ENCODE measurements at places on chromosomes 1 and 21. TPM values are rescaled to one million over a fixed set of nuclear protein-coding genes. Genes with fewer than 3 reads are reported as not detected.

KCNC4 gene
- total RNA-seq, result 6.9 TPM

NUDT4B gene
- 0.56 TPM for total RNA-seq

ZNF670 gene
- total RNA-seq, result 5.9 TPM

NR0B2 gene
- total RNA-seq, result not detected

CHRM3 gene
- 0.36 TPM for total RNA-seq

MT1HL1 gene
- not detected for total RNA-seq

SYNC gene
- not detected for total RNA-seq

ARL8A gene
- total RNA-seq, result 23.4 TPM

SETDB1 gene
- 51.1 TPM for total RNA-seq

ITSN1 gene
- total RNA-seq, result 3.6 TPM

DEPDC1 gene
- 15.5 TPM for total RNA-seq

ARHGEF11 gene
- 3.3 TPM for total RNA-seq

FCGR3A gene
- total RNA-seq, result not detected

CAMTA1 gene
- 71.4 TPM for total RNA-seq

TIAM1 gene
- 29.3 TPM for total RNA-seq

LCE2C gene
- not detected for total RNA-seq

FCRL2 gene
- total RNA-seq, result 0.12 TPM

PADI2 gene
- 0.06 TPM for total RNA-seq

L1TD1 gene
- 0.48 TPM for total RNA-seq

OR10Z1 gene
- total RNA-seq, result not detected

LEPR gene
- total RNA-seq, result 2.2 TPM

ACTL8 gene
- not detected for total RNA-seq

ADORA3 gene
- total RNA-seq, result not detected

NBPF4 gene
- total RNA-seq, result 0.10 TPM

LY9 gene
- 28.3 TPM for total RNA-seq

AQP10 gene
- not detected for total RNA-seq

FLG2 gene
- total RNA-seq, result not detected

RAB29 gene
- 31.0 TPM for total RNA-seq

RAB7B gene
- not detected for total RNA-seq

WLS gene
- not detected for total RNA-seq

VWA5B1 gene
- 0.31 TPM for total RNA-seq

CFAP74 gene
- total RNA-seq, result 0.31 TPM

TMIGD3 gene
- total RNA-seq, result not detected

UBXN10 gene
- 1.1 TPM for total RNA-seq

DYRK3 gene
- 5.3 TPM for total RNA-seq

PCSK9 gene
- not detected for total RNA-seq

C1QA gene
- not detected for total RNA-seq

MIXL1 gene
- total RNA-seq, result not detected

CFAP107 gene
- total RNA-seq, result not detected

CA14 gene
- not detected for total RNA-seq

SFN gene
- not detected for total RNA-seq

SLC16A4 gene
- 0.21 TPM for total RNA-seq

KCNE2 gene
- not detected for total RNA-seq

PARS2 gene
- total RNA-seq, result 6.4 TPM

LRRC53 gene
- total RNA-seq, result not detected

TBX15 gene
- total RNA-seq, result not detected

ZNF697 gene
- total RNA-seq, result 0.91 TPM

GUCA2A gene
- total RNA-seq, result not detected

UBE2U gene
- not detected for total RNA-seq

OR1C1 gene
- total RNA-seq, result not detected

CHIA gene
- total RNA-seq, result not detected

TMEM82 gene
- total RNA-seq, result not detected

PGBD5 gene
- not detected for total RNA-seq

HES4 gene
- 1.1 TPM for total RNA-seq
